ENCODE measurements at places on chromosomes 11 and 22.

- no peak for DNase-seq
Observed at GRCh38 chr22:41530890-41531714, 13.2 kb downstream of the POLR3H start.

GRCh38 chr11:45176996-45177395 lies 30.6 kb downstream of the PRDM11 start:
- no peak for DNase-seq

GRCh38 chr11:66818231-66818955 lies 24.8 kb upstream of the RCE1 start:
- no peak for DNase-seq

- no peak for DNase-seq
Observed at GRCh38 chr22:24510637-24511625, 15.8 kb downstream of the UPB1 start.

GRCh38 chr11:25734591-25735211 lies 597.2 kb upstream of the ANO3 start:
- no peak for DNase-seq

- no peak for DNase-seq
Observed at GRCh38 chr11:2414616-2415015, 14.1 kb downstream of the TSSC4 start.

DNA sequence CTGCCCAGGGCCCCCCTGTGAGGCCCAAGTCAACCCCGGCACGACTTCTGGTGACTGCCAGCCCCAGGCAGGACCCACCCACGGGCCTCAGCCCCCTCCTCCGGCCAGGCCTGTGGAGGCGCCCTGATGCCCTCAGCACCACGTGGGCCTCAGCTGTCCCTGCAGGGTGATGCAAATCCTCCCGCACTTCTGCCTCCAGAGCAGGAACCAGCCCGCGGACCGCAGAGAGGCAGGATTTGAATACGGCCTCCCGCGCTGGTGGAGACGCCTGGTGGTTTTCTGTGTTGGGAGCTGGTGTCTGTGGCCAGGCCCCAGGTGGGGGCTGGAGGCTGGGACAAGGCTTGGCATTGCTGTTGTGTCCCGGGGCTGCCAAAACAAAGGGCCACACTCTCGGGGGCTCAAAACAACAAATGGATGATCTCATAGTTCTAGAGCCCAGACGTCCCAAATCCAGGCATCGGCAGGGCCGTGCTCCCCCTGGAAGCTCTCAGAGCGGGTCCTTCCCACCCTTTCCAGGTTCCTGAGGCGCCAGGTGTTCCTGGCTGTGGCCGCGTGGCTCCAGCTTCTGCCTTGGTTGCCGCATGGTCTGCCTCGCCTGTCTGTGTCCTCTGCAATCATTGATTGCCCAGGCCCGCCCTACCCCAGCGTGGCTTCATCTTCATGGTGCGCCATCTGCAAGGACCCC lies 19.4 kb downstream of the TRPM5 start:
- DNase-seq, result no peak

GRCh38 chr22:33757041-33757801 lies 163.1 kb downstream of the LARGE1 start:
- no peak for DNase-seq

All from NCI-H187 (cell line).